ENCODE measurements at places on chromosomes 6 and 20.

DNA sequence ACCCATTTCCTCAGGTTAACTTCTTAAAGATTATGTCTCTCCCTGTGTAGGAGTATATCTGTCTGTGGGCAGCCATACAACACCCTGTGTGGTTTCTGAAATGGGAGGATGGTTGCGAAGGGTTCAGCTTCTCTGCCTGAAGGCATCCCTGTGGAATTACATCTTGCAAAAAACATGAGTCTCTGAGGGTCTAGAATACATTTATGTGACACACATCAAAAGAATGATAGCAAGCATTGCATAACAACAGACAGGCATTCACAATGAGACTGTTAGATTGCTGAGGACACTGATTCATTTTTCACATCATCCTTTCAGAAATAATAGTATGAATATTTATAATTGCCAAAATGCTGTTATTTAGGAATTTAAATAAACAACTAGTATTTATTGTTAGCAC is 670.9 kb downstream of the HTR1B start:
- DNase-seq, result no peak

DNA sequence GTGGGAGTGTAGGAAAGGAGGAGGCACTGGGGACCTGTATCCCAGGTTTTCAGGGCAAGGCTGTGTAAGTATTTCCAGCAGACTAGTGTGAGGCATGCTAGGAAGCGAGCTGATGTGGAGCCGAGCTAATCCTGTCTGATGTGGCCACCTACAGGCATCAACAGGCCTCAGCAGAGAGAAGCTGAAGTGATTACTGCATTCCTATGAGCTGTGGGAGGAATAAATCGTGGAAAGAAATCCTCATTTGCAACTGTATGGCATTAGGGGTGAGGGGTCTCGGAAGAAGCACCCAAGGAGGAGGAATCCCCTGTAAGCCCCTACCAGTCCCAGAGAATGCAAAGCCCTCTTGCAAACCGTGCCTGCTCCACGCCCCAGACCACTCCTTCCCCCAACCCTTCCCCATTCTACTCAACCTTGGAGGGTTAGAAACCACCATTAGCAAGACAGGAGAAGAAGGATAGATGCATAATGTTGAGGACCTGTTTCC is 41.6 kb downstream of the C6orf15 start:
- no peak for DNase-seq

DNA sequence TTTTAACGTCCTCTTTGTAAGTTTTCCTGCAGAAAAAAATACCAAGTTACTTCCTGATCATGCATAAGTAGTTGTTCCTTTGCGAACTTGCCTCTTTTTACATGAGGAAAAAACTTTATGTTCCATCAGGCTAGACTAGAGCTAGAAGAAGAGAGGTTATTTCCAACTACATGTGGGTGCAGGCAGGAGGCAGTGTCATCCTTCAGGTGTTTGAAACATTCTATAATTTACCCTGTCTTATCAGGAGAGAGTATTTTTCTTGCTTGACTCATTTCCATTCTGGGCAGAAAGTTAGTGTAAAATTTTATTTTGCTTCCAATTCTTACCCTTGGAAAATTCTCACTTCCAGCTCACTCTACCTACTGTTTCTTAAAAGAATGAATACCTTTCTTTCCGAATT is 28.5 kb upstream of the EPHA7 start:
- no peak for DNase-seq

GRCh38 chr6:157649311-157650260 is 173.5 kb upstream of the SNX9 start:
- no peak for DNase-seq

GRCh38 chr20:44735816-44736169 is 9.9 kb upstream of the KCNK15 start:
- no peak for DNase-seq

DNA sequence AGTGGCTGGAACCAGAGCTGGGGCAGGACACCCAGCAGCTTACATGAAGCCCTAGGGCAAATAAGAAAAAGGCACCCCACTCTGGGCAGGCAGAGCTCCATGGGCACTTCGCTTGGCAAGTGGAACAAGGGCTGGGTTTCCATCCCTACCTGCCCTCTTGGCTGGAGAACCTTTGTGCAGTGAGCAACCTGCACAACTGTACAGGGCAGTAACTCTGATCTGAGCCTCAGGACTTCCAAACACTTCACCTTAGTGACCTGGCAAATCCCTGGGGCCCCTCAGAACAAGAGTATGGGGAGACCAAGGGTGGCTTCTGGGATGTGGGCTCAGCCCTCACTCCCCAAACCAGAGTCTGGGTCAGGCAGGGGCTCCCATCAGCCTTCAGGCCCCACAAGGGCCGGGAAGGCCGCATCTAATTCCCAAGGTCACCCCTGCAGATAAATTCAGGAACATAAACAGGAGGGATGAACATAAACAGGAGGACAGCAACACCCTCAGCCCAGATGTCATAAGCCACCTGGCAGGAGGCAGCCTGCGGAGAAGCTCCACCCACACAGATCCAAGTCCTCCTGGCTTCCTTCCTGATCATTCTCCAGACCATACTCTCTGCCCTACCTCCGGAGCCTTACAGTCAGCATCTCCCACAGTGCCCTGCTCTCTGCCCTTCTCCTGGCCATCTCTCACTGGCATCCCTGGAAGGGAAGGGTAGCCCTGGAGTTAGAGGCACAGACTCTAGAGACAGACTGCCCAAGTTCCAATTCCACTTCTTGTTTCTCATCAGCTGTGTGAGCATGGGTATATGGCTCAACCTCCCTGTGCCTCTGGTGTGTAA is 37.5 kb downstream of the HNF4A start:
- DNase-seq, result no peak

GRCh38 chr20:63176034-63176426 is 39.9 kb downstream of the YTHDF1 start:
- DNase-seq, result no peak

- no peak for DNase-seq
Observed at GRCh38 chr6:56046576-56046975, 171.2 kb upstream of the BMP5 start.

GRCh38 chr20:33192912-33193501 is 24.1 kb upstream of the BPIFA3 start:
- DNase-seq, result no peak

- no peak for DNase-seq
Observed at GRCh38 chr6:93685494-93685893, 266.1 kb upstream of the EPHA7 start.

DNA sequence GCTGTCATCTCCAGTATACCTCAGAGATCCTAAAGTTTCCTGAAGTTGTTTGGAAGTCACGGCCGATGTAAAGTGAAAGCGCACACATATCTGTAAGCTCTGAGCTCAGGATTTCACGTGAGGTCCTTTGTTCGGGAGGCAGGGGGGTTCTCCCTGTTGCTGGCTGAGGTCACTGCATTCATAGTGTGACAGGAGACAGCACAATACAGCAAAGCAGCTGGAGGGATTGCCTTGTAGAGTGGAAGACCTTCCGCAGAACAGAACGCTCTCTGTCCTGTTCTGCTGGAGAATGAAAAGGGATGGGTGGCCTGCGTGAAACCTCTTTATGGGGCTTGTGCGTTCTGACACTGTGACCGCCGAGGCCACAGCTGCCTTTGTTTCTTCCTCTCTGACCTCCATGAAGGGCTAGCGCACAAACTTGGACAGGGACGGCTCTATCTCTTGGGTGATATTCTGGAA is 13.4 kb upstream of the SERPINB1 start:
- no peak for DNase-seq

DNA sequence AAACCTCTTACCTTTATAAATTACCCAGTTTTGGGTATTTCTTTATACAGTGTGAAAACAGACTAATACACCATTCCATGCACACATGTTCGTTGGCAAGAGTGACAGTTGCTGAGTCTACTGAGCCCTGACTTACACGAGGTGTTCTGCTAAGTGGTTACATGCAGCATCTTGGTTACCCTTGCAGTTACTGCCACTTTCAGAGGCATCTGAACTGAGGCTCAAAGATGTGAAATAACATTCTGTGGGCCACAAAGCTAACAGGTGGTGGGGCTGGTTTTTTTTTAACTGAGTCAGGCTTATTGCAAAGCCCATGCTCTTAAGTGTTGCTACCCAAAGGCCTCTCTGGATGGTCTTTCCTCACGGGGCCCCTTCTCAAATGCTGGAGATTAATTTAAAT is 54.4 kb upstream of the GTSF1L start:
- DNase-seq, result no peak

GRCh38 chr20:11894062-11894461 is 23.6 kb upstream of the BTBD3 start:
- DNase-seq, result no peak

- DNase-seq, result no peak
Observed at GRCh38 chr6:24743944-24744335, 25.0 kb upstream of the C6orf62 start.

DNA sequence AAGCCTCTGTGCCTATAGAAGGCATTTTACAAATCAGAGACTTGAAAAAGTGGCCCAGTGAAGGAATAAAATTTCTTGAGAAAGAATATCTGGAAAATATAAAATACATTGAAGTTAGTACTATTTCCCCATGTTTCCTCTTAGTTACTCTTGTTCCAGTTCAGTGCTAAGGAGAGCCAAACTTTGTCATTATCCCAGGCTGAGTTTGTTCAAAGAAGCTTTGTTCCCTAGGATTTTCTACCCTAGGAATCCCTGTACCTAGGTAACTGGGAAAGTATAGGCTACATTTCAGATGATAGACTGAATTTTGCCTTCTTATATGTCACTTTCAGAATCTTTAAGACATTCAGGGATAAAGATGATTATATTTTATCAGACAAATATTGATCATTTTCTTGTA is 1395.7 kb upstream of the MAP3K7 start:
- no peak for DNase-seq

- no peak for DNase-seq
Observed at GRCh38 chr6:98323605-98324004, 510.8 kb upstream of the POU3F2 start.

- no peak for DNase-seq
Observed at GRCh38 chr20:37265152-37265551, 3.5 kb upstream of the GHRH start.

- DNase-seq, result no peak
Observed at GRCh38 chr20:33526769-33527168, 36.9 kb downstream of the CBFA2T2 start.

- DNase-seq, result no peak
Observed at GRCh38 chr6:163406830-163407229, 7.7 kb upstream of the QKI start.

- DNase-seq, result no peak
Observed at GRCh38 chr20:18666803-18667415, 79.1 kb downstream of the DTD1 start.

- DNase-seq, result no peak
Observed at GRCh38 chr6:127969701-127970100, 68.8 kb upstream of the THEMIS start.

DNA sequence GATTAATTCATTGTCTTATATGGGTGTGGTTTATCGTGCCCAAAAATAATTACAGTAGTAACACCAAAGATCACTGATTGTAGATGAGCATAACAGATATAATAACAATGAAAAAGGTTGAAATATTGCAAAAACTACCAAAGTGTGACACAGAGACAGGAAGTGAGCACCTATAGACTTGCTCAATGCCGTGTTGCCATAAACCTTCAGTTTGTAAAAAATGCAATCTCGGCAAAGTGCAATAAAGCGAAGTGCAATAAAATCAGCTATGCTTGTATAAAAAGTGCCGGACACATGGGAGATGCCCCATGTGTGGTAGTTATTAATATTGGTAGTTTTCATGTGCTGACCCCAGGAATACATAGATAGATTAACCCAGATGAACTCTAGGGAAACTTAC is 192.6 kb downstream of the NRN1 start:
- no peak for DNase-seq

DNA sequence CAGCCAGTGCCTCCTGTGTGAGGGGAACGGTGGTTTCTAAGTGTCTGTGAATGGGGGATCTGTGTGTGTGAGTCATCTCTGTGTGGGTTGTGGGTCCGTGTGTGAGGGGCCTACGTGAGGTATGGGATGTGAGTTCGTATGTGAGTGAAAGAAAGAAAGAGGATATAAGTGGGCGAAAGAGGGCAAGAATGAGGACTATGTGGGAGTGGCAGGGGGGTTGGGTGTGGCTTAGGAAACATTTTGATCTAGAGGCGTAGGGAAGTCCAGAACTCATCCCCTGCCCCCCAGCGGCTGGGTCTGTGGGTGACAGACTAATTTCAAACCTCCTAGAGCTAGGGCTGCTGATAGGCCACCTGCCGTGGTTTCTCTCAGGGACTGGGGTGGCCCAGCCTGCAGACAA is 35.5 kb downstream of the DHX35 start:
- DNase-seq, result peak; percentile 27

GRCh38 chr20:50575865-50576720 is 65.9 kb downstream of the PTPN1 start:
- peak; percentile 50 for DNase-seq

GRCh38 chr6:104639668-104640067 is 220.1 kb downstream of the HACE1 start:
- DNase-seq, result no peak

GRCh38 chr6:156975414-156975813 is 198.2 kb downstream of the ARID1B start:
- no peak for DNase-seq

GRCh38 chr20:33753763-33754162 is 22.0 kb downstream of the ZNF341 start:
- DNase-seq, result no peak

DNA sequence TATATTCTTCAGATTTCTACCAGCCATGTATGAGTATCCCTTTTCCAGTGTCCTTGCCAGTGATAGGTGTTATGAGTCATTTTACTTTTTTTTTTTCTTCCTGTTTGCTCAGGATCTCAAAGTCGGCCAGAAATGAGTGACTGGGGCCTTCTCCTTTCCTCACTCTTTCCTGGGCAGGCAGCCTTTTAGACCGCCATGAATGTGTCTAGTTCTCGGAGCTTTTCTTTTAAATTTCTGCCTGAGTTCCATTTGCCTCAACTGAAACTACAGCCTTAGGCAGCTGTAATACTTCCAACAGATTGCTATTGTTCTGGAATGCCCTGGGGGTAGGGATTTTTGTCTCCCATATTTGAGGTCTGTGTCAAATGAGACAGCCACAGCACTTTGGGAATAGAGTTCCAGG is 83.7 kb downstream of the STXBP5 start:
- DNase-seq, result no peak

All from stimulated activated CD4-positive, alpha-beta T cell treated with anti-CD3 and anti-CD28 coated beads, Interleukin-15, amount 100 ng/mL, for 1 hour (primary cell).